ENCODE measurements at places on chromosomes 5 and 9. TPM values are rescaled to one million over a fixed set of nuclear protein-coding genes. Genes with fewer than 3 reads are reported as not detected.

PARP8 gene
- 11.9 TPM for total RNA-seq

HRH2 gene
- total RNA-seq = 64.2 TPM

FOXD4L6 gene
- not detected for total RNA-seq

PCDHB2 gene
- total RNA-seq = 0.70 TPM

SMARCA2 gene
- total RNA-seq = 88.4 TPM

NFIB gene
- total RNA-seq = 118 TPM

C5orf58 gene
- total RNA-seq = not detected

RORB gene
- total RNA-seq = 4.1 TPM

BSPRY gene
- 1.7 TPM for total RNA-seq

PCDHGC5 gene
- total RNA-seq = 3.4 TPM

IRX2 gene
- total RNA-seq = 0.17 TPM

DNA sequence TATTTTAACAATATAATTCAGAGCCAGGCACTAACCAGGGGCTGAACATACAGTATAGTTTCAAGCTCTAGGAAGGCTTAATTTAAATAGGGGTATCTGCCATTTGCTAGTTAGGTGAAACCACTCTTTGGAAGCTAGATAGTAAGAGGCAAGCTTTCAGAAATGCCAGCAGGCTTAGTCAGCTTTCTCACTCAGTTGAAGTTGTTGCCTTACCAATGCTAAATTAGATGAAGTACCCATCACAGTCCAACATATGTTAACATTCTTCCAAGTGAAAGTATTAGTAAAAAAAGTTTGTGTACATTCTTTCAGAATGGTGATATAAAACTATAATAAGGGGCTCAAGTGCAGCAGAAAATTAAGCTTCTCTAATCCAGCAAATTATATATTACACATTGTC is 215.0 kb downstream of the CNTLN start:
- DNase-seq = no peak

- DNase-seq = no peak
Observed at GRCh38 chr5:83451955-83452354, 19.6 kb upstream of the VCAN start.

- DNase-seq = no peak
Observed at GRCh38 chr5:86546044-86546443, 71.7 kb upstream of the COX7C start.

DNA sequence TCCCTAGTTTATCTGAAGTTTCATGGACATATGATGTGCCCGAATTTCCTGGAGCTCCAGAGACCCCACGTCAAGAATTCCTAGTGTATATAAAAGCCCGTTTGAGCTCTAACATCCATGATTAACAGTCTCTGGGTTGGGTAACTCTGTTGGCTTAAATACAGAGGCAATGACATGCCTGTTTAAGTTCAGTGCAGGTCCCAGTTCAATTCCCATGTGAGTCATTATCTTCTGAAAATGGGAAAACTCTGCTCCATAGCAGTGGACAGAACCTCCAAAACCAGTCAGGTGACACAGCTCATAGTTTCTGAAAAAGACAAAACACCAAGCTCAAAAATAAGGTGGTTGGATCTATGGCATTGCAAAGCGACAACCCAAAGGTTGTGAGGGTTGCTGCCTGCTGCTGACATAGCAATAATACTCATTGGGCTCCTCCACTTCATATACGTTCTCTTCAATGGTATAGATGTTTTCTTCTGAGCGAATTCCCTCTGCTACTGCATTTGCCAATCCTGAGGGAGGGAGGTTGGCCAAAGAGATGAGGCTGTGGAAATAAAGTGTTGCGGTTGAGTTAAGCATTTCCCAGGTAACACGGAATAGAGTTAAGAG is 22.0 kb downstream of the HAVCR2 start:
- DNase-seq = no peak

DNA sequence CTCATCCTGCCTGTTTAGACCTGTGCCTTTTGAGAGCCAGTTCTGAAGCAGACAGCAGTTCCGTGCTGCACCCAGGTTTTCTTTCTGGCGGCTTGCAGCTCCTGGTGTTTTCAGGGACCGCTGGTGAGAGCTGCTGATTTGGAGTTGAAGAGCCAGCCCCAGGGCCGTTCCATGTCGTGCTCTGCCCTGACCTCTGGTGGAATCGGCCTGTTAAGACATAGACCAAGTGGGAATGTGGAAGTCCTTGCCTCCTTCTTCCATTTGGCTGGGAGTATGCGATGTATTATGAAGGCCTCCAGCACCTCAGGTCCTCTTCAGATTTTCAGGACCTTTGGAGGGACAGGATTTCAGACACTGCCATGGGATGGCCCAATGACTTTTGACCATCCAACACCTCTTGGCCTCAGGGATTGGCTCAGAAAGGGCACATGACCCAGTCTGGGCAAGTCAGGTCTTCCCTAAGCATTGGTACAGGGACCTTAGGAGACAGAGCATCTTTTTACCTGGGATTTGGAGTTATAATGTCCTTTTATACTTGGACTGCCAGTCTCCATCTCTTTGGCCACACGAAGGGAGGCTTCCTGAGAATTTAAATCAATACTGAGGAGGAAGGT is 136.1 kb upstream of the CLINT1 start:
- DNase-seq = peak; percentile 73

DNA sequence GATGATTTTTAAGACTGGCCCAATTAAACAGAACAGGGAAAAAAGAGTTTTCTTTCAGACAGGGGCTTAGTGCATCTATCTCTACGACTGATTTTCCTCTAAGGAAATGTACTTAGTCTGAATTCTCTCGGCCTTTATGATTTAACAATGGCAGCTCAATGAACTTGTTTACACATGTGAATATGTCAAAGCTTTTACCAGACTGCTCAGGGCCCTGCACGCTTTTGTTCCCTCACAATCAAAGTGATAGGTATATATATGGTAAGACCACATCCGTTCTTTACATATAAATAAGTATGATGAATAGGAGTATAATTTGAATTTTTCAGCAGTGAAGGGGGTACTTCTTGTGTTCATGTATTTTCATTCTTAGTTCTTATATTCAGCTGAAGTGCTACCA is 27.6 kb downstream of the LEAP2 start:
- DNase-seq = no peak

DNA sequence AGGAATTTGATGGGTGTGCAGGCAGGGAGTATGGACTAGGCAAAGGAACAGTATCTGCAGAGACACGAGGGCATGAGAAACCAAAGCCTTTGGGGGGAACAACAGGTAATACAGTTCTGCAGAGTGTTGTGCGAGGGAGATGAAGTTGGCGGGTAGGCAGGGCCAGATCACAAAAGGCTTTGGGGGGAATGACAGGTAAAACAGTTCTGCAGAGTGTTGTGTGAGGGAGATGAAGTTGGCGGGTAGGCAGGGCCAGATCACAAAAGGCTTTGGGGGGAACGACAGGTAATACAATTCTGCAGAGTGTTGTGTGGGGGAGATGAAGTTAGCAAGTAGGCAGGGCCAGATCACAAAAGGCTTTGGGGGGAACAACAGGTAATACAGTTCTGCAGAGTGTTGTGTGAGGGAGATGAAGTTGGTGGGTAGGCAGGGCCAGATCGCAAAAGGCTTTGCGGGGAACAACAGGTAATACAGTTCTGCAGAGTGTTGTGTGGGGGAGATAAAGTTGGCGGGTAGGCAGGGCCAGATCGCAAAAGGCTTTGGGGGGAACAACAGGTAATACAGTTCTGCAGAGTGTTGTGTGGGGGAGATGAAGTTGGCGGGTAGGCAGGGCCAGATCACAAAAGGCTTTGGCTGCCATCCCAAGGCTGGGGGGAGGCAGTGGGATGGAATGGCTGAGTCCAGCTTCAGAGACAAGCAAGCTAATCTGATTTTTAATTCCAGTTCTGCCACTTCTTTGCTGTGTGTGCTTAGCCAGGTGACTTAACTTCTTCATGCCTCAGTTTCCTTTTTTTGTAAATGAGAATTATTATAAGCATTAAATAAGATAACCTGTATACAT is 33.0 kb downstream of the FRMPD1 start:
- DNase-seq = no peak

GRCh38 chr9:127968042-127968441 is 12.7 kb downstream of the EEIG1 start:
- peak; percentile 21 for DNase-seq

DNA sequence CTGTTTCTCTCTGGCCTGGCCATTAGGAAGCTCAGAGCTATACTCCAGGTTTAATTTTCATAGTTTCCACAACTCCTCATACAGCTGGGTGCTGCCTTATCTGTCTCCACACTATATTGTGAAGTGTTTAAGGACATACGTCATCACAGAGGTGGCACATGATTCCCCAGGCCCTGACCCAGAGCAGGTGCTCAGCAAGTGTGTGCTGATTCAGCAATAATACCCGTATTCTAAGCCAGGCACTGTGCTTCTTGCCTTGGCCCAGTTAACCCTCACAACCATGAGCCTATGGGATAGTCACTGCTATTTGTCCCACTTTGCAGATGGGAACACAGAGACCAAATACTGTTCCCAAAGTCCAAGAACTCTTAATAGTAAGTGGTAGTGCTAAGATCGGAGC is 93.5 kb upstream of the SMIM23 start:
- no peak for DNase-seq

DNA sequence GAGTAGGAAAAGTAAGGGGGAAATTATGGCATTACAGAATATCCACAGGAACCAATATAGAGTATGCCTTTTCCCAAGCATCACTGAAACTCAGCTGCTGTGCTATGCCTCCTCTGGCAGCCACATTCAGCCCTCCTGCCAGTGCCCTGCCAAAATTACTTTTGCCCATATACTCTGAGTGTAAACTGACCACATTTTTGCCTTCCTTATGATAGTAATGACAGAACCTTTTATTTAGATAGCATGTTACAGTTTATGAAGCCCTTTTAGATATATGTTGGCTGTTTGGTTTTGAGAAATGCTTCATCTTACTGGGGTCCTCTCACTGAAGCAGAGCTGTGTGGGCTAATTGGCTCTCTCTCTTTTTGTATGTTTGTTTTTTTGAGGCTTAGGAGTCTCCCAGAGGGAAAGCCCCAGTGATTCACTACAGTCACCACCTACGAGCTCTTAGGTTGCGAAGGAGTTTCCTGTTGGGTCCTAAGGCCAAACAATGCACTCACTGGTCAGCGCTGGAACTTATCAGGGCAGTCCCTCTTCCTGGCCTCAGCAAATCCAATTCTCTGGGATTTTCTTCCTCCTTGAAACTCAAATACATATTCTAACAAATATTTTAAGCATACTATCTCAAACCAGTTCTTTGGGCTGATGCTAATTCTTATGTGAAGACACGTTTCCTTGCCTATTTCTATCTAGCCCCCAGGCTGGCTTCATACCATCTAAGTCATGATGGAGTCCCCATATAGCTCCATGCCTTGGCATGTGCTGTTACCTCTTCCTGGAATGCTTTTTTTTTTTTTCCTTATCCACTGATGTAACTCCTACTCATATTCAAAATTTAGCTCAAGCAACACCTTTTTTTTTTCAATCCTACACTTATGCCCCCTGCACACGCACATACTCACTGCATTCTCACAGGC is 3.7 kb downstream of the PHF24 start:
- DNase-seq = no peak

DNA sequence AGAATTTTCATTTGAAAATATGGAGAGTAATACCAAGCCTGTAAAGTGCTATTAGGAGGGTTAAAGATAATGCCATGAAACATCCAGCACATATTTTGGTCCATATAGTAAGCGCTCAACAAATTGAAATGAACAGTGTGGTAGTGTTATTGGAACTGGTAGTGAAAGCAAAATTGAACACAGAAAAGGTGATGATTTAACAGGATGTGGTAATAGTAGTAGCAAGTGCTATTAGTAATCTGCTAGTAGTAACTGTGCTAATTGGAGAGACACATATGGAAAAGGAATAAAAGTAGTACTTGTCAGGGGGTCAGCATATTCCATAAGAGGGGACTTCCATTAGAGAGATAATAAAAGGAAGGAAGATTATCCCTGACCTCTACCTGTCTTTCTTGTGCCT is 187.3 kb downstream of the HTR1A start:
- no peak for DNase-seq

DNA sequence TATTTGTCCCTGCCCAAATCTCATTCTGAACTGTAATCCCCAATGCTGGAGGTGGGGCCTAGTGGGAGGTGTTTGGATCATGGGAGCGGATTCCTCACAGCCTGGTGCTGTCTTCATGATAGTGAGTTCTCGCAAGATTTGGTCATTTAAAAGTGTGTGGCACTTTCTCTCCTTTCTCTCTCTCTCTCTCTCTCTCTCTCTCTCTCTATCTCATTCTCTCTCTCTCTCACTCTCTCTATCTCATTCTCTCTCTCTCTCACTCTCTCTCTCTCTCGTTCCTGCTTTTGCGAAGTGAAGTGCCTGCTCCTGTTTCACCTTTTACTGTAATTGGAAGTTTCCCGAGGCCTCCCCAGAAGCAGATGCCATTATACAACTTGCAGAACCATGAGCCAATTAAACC is 207.3 kb upstream of the NR4A3 start:
- no peak for DNase-seq

- peak; percentile 22 for DNase-seq
Observed at GRCh38 chr5:1195439-1195838, 6.0 kb upstream of the SLC6A19 start.

- DNase-seq = no peak
Observed at GRCh38 chr5:176180781-176181180, 57.4 kb upstream of the SIMC1 start.

- no peak for DNase-seq
Observed at GRCh38 chr9:29751226-29751625, 2177.9 kb upstream of the C9orf72 start.

DNA sequence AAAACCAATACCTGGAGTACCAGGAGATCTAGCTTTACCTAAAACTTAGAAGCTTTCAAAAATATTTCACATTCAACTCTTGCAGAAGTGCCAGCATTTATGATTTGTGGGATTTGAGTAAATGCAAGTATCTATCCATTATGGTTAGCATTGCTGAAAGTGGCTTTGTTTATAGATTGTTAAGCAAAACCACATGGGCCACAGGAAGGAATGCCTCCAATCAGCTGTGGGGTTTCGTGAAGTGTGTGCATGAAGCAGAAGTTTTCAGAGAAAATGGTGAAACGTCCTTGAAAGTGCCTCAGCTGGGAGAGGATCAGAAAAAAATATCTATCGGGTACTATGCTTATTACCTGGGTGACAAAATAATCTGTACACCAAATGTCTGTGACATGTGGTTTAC is 4.2 kb downstream of the LECT2 start:
- no peak for DNase-seq

- DNase-seq = no peak
Observed at GRCh38 chr5:166977911-166978422, 1313.5 kb upstream of the WWC1 start.

DNA sequence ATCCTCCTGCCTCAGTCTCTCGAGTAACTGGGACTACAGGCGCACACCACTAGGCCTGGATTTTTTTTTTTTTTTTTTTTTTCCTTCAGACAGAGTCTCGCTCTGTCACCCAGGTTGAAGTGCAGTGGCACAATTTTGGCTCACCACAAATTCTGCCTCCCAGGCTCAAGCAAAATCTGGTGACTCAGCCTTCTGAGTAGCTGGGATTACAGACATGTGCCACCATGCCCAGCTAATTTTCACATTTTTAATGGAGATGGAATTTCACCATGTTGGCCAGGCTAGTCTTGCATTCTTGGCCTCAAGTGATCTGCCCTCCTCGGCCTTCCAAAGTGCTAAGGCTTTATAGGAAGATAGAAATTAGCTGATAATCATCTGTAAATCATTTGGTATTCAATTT is 43.9 kb downstream of the NSA2 start:
- DNase-seq = no peak

GRCh38 chr5:9543311-9543920 is 2.5 kb downstream of the SEMA5A start:
- no peak for DNase-seq

Measured in heart left ventricle (tissue), 16 donors.